ENCODE measurements at places on chromosomes 3 and 15.

DNA sequence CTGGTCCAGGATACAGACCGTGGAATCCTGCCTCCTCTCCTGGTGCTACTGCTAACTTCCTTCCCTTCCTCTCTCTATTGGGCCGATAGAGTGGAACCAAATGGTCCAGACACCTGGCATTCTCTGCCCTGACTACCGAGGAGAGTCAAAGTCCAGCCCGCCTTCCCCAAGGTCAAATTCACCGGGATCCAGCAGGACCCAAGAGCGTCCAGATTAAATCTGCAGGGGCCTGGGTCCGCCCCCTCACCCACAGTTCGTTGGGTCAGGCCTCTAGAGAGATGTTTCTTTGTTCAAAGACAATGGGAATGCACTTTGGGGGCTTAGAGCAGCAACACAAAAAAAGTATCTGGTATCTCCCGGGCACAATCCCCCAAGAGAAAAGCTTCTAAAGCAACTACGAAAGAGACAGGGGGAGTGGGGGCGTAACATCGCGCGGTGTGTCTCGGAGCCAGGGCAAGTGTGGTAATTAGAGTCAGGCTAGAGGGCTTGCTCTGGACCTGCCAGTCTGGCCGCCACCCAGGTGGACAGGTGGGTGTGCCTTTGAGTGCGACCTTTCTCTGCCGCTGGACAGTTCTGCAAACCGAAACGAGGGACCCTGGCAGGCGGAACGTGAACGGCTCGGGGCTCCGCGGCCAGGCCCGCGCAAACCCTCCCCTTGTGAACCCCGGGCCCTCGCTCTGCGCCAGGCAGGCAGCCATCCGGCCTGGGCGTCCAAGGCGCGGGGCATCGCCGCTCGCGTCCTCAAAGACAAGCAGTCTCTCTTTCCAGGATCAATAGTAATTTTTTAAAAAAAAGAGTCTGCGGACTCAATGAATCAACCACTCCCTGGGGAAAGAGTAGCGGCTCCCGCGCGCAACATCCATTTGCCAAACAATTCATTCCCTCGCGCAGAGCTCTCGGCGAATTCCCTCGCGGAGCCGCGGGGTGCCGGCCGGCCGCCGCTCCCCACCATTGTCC lies 806 bp downstream of the KLHL25 start:
- no peak for DNase-seq

DNA sequence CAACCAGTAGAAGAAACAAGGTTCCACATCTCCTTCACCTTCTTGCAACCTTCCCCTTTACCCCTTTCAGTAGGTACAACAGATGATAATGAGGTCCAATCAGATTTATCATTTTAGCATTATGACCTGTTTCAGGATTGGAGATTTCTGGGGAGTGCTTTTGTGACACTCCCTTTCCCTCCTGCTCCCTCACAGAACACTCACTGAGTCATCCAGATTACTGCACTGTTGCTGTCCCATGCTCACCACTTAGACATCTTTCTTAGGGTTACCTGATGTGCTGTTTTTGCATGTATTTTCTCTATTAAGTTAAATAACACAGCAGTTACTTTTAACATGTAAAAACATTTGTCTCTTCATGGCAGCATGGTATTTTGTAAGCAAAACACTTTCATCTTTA lies 118.5 kb downstream of the MFSD1 start:
- DNase-seq: no peak

GRCh38 chr3:168544097-168544957 lies 448.6 kb upstream of the GOLIM4 start:
- DNase-seq: no peak

DNA sequence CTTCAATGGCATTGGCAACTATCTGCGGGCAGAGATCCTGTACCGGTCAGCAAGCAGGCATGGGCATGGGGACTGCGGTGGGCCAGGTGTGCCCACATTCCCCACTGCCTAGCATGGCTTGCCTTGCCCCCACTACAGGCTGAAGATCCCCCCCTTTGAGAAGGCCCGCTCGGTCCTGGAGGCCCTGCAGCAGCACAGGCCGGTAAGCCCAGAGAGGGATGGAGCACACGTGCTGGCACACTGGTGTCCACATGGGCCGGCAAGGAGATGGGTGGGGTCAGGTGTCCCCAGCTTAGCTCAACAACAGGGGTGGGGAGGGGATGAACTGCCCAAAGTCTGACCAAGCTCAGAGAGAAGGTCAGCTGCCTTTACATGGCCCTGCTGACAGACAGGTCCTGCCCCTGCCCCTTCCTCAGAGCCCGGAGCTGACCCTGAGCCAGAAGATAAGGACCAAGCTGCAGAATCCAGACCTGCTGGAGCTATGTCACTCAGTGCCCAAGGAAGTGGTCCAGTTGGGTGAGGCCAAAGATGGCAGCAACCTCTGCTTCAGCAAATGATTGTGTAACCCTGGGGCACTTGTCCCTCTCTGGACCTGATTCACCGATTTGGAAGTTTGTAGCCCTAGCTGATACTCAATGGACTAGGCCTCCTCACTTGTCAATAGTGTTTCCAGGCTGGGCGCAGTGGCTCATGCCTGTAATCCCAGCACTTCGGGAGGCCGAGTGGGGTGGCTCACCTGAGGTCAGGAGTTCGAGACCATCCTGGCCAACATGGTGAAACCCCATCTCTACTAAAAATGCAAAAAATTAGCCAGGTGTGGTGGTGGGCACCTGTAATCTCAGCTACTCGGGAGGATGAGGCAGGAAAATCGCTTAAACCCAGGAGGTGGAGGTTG lies 5.6 kb downstream of the NEIL1 start:
- DNase-seq: no peak

GRCh38 chr3:83230376-83230775 lies 1468.9 kb upstream of the GBE1 start:
- DNase-seq: no peak

DNA sequence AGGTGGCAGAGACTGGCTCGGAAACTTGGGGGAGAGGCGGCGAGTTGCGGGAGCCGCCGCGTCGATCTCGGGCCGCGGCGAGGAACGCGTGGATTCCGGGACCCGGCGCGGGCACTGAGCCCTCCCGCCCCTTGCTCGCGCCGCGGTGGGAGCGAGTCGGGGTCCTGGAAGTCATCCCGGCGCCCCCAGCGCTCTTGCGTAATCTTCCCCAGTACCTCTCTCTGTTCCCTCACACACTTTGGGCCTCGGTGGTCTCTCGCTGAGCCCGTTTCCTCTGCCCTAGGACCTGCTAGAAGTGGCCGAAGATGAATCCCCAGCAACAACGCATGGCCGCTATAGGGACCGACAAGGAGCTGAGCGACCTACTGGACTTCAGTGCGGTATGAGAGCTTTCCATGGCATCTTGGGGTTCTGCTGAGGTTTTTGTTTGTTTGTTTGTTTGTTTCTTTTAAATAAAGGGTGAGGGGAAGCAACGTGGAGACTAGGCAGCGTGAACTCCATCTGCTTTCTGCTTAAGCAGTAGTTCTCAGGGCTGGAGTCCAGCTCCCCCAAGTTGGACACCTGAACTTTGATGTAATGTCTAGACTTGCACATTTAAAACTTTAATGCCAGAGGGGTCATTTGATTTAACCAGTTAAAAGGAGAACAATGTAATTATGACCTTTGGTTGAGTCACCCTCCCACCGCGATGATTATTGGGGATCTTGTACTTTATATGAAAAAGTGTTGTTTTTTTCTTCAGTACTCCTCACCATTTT lies 1.3 kb downstream of the TCF12 start:
- peak; percentile 2 for DNase-seq

DNA sequence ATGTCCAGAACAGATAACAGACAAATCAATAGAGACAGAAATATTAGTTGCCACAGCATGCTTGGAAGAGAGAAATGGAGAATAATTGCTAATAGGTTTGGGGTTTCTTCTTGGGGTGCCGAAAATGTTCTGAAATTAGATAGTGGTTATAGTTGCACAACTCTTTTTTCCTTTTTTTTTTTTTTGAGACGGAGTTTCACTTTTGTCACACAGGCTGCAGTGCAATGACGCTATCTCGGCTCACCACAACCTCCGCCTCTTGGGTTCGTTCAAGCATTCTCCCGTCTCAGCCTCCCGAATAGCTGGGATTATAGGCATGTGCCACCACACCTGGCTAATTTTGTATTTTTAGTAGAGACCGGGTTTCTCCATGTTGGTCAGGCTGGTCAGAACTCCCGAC lies 163.3 kb downstream of the PLCH1 start:
- DNase-seq: no peak

GRCh38 chr3:132654190-132654589 lies 5.4 kb downstream of the ACAD11 start:
- no peak for DNase-seq

- DNase-seq: no peak
Observed at GRCh38 chr15:65339416-65339815, 34.9 kb downstream of the RNU5B-1 start.

DNA sequence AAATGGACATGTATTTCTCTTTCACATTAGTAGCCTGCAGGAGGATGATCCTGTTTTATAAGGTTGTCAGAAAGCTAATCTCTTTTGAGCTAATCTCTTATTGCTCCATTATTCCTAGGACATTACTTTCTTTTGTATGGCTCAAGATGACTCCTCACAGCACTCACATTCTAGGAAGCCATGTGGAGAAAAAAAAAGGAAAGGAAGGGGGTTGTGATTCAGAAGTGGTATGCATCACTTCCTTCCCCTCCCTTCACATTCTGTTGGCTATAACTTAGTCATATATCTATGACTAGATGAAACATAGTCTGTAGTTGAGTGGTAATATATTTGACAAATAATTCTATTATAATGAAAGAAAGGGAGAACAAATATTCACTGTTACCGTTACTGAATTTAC lies 168.8 kb upstream of the TTC14 start:
- DNase-seq: no peak

- no peak for DNase-seq
Observed at GRCh38 chr3:3800685-3801493, 1.7 kb downstream of the LRRN1 start.

- no peak for DNase-seq
Observed at GRCh38 chr3:124823206-124823605, 64.0 kb downstream of the ITGB5 start.
